Mesendoderm (in vitro differentiated cells): ENCODE measurements at places on chromosomes 3 and 15.

GRCh38 chr3:108251265-108251664 is 29.0 kb upstream of the IFT57 start:
- no peak for DNase-seq
- H3K36me3 ChIP-seq, result no peaks in the 10 kb centered on the region
- no peaks in the 10 kb centered on the region for H3K4me1 ChIP-seq
- no peak overlapping the region for H3K4me3 ChIP-seq

DNA sequence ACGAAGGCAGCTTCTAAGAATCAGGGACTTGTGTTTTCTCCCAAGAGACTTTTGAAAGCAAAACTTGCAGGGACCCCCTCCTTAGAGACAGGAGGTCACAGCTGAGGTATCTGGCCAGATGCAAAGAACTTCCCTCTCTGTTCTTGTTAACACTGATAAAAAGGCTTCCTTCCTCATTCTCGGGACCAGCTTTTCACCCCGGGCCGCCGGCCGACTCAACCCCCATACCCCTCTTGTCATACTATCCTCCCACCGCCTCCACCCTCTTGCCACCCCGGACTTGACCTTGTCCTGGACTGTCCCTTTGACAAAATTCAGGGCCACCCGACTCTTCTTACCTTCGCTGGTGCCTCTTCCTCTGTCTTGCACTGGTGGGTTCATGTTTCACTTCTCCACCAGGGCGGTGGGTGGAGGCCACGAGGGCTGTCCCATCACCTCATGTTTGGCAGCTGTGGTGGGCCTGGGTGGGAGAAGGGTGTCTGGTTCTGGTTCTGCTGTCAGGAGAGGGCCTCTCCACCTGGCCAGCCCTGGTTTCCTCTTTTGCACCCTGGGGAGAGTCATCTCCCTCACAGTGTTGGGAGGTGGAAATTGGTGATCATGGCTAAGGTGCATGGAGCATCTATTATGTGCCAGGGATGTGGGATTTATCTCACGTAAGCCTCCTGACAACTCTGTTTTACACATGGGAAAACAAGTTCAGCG is 32.5 kb downstream of the BHLHE40 start:
- H3K4me1 ChIP-seq, result peaks cover 26% of the 10 kb centered on the region
- H3K4me3 ChIP-seq, result no peak overlapping the region
- no peaks in the 10 kb centered on the region for H3K27me3 ChIP-seq
- H3K27ac ChIP-seq, result peak overlapping the region; percentile 62
- H3K36me3 ChIP-seq, result no peaks in the 10 kb centered on the region

GRCh38 chr15:85099195-85099803 is 117.6 kb downstream of the PDE8A start:
- no peaks in the 10 kb centered on the region for H3K4me1 ChIP-seq
- H3K4me3 ChIP-seq, result no peak overlapping the region
- H3K27me3 ChIP-seq, result no peaks in the 10 kb centered on the region

- no peak overlapping the region for H3K4me3 ChIP-seq
- no peak overlapping the region for H3K27ac ChIP-seq
- H3K27me3 ChIP-seq, result no peaks in the 10 kb centered on the region
- no peaks in the 10 kb centered on the region for H3K4me1 ChIP-seq
- no peaks in the 10 kb centered on the region for H3K36me3 ChIP-seq
Observed at GRCh38 chr15:100959066-100960050, 40.2 kb downstream of the LRRK1 start.

DNA sequence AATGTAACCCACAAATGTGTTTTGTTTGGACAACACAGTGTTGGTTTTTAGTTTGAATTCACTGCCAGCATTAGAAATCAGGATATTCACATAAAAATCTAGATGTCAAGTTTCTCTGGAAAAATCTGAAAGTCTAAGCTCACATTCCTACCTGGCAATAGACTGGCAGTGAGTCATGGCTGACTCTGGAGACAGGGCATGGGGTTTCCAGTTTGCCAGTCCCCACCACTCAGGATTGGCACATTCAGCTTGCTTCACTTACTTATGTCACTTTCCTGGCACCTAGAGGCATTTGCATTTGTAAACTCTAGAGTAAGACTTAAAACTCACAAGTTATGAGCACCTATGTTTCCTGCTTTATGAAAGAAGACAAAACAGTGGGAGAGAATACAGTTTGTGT is 19.1 kb upstream of the SEC61A1 start:
- H3K36me3 ChIP-seq, result no peaks in the 10 kb centered on the region
- no peak overlapping the region for H3K4me3 ChIP-seq
- no peak for DNase-seq
- no peak overlapping the region for H3K27ac ChIP-seq

DNA sequence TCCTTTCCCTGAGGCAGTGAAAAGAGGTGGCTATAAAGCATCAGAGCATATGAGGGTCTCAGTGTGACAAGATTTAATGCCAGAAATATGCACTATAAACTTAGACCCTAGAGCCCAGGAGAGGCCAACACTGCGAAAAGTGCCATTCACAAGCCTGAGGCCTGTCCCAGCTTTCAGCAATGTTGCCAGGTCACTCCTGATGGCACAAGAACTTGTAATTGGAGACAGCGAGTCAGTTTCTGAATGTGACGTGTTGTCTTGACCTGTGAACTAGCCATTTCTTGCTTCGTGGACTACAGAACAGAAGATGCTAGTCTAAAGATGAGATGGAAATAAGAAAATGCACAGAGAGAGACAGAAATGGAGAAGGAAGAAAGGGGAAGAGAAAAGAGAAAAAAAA is 87.9 kb downstream of the WDR72 start:
- H3K36me3 ChIP-seq, result no peaks in the 10 kb centered on the region
- H3K27ac ChIP-seq, result no peak overlapping the region
- H3K27me3 ChIP-seq, result no peaks in the 10 kb centered on the region
- H3K4me1 ChIP-seq, result no peaks in the 10 kb centered on the region

GRCh38 chr3:82354228-82354627 is 592.8 kb upstream of the GBE1 start:
- no peaks in the 10 kb centered on the region for H3K4me1 ChIP-seq
- H3K36me3 ChIP-seq, result no peaks in the 10 kb centered on the region
- peak; percentile 10 for DNase-seq
- H3K27ac ChIP-seq, result no peak overlapping the region
- H3K4me3 ChIP-seq, result no peak overlapping the region

DNA sequence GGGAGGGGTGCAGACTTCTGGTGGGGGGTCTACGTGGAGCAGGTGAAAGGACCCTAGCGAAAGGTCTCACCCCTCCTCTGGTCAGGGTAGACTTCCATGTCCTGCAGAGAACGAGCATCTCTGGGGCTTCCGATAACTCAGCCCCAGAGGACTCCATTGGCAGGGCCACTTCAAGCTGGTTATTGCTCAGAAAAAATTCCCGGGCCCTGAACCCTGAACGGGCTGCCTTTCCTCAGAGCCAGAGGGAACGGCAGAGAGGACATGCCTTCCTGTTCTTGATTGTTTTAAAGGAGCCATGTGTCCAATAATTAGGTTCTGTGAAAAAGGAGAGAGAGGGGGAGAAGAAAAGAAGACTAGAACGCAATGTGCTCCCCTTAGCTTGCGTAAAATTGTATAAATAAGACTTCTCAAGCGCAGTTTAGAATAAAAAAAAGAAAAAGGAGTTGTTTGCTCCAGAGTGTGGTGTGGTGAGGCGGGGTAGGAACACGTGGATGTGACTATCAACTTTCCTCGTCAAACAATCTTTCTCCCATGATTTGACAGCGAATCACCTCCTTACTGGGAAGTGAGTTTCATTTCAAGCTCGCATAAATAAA is 193.4 kb upstream of the UBE2E1 start:
- no peaks in the 10 kb centered on the region for H3K27me3 ChIP-seq
- no peak overlapping the region for H3K27ac ChIP-seq
- no peak for DNase-seq
- H3K36me3 ChIP-seq, result no peaks in the 10 kb centered on the region
- H3K4me3 ChIP-seq, result no peak overlapping the region

- no peak overlapping the region for H3K4me3 ChIP-seq
- H3K27me3 ChIP-seq, result no peaks in the 10 kb centered on the region
- H3K4me1 ChIP-seq, result no peaks in the 10 kb centered on the region
- H3K27ac ChIP-seq, result no peak overlapping the region
- no peaks in the 10 kb centered on the region for H3K36me3 ChIP-seq
Observed at GRCh38 chr3:161072211-161072621, 32.9 kb downstream of the B3GALNT1 start.

GRCh38 chr3:123392871-123393620 is 55.8 kb downstream of the ADCY5 start:
- H3K4me1 ChIP-seq, result no peaks in the 10 kb centered on the region
- H3K27ac ChIP-seq, result no peak overlapping the region
- no peak overlapping the region for H3K4me3 ChIP-seq
- H3K36me3 ChIP-seq, result no peaks in the 10 kb centered on the region
- DNase-seq, result no peak

DNA sequence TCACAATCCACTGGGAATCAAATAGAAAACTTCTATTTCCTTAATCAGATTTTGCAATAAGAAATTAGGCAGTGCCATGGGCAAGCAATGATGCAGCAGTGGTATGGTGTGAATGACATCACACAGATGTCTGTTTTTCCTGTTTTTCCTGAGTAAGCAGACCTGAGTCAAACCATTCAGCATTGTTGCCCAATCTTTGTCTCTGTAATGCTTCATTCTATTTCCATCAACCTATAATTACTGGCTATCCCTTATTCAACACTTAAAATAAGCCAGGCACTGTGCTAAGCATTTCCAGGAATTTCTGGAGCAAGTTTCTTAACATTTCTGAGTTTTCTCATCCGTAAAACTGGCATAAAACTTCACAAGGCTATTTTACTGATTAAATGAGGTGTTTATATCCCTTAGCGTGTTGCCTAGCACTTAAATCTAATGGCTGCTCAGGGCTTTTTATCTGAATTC is 11.3 kb upstream of the OXSR1 start:
- no peak overlapping the region for H3K4me3 ChIP-seq
- DNase-seq, result no peak

- H3K27ac ChIP-seq, result no peak overlapping the region
- no peak overlapping the region for H3K4me3 ChIP-seq
- no peaks in the 10 kb centered on the region for H3K4me1 ChIP-seq
- no peaks in the 10 kb centered on the region for H3K36me3 ChIP-seq
Observed at GRCh38 chr3:62574266-62574898, 201.0 kb upstream of the FEZF2 start.

DNA sequence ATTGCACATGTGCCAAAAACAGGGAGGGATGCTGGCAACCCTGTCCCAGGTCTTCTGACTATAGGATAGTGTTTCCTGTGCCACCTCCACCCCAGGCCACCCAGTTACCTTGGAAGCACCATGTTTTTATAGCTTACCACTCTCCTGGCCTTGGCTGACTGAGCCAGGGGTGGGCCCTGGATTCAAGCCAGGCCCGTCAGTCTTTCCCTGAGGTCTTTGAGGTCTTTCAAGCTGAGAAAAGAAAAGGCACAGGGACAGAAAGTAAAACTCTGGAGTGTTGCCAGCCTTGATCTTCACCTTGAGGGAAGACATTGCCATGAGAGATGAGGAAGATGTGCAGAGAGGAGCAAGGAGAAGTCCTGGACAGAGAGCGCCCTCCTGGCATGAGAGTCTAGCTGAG is 46.3 kb downstream of the SYNM start:
- H3K27me3 ChIP-seq, result no peaks in the 10 kb centered on the region
- DNase-seq, result no peak
- peaks cover 2% of the 10 kb centered on the region for H3K36me3 ChIP-seq
- no peak overlapping the region for H3K27ac ChIP-seq
- H3K4me3 ChIP-seq, result no peak overlapping the region
- H3K4me1 ChIP-seq, result peaks cover 4% of the 10 kb centered on the region

- DNase-seq, result no peak
- H3K36me3 ChIP-seq, result no peaks in the 10 kb centered on the region
- H3K27ac ChIP-seq, result no peak overlapping the region
- no peak overlapping the region for H3K4me3 ChIP-seq
- H3K27me3 ChIP-seq, result no peaks in the 10 kb centered on the region
Observed at GRCh38 chr3:177724020-177724638, 526.8 kb upstream of the TBL1XR1 start.

DNA sequence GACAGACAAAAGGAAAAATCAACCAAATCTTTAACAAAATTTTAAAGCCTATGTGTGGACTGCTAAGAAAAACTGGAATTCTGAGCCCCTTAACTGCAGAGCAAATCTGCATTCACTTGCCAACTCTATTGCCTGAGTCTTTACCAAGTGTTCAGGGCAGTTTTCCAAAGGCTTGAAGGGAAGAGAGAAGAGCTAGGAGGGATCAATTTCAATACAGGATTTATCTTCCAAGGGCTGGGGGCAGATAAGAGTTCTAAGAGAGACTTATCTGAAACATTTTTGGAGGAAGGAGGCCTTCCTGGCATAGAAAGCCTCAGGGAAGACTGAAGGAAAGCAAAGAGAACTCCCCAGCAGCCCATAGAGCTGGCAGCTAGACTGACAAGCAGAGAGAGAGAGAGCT is 31.4 kb upstream of the LSAMP start:
- no peaks in the 10 kb centered on the region for H3K27me3 ChIP-seq
- no peak overlapping the region for H3K27ac ChIP-seq
- DNase-seq, result peak; percentile 11
- H3K4me1 ChIP-seq, result no peaks in the 10 kb centered on the region
- no peak overlapping the region for H3K4me3 ChIP-seq

DNA sequence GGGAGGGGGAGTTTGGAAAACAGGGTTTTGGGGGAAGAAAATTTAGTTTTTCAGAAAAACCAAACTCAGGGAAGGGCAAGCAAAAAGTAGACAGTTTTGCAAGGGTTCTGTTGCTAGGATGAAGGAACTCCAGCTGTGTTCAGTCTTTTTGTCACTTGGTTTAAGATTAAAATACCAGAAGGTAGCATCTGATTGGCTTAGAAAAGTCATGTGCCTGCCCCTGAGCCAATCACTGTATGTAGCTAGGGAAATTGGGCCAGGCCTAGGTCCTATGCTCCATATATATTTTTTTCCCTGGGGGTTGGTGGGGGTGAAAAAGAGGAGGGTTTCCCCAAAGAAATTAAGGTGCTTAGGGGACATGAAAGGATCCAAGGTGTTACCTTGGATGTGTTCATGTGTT is 24.3 kb downstream of the CLDN11 start:
- no peak overlapping the region for H3K4me3 ChIP-seq
- no peak for DNase-seq
- H3K27me3 ChIP-seq, result no peaks in the 10 kb centered on the region
- H3K27ac ChIP-seq, result no peak overlapping the region

DNA sequence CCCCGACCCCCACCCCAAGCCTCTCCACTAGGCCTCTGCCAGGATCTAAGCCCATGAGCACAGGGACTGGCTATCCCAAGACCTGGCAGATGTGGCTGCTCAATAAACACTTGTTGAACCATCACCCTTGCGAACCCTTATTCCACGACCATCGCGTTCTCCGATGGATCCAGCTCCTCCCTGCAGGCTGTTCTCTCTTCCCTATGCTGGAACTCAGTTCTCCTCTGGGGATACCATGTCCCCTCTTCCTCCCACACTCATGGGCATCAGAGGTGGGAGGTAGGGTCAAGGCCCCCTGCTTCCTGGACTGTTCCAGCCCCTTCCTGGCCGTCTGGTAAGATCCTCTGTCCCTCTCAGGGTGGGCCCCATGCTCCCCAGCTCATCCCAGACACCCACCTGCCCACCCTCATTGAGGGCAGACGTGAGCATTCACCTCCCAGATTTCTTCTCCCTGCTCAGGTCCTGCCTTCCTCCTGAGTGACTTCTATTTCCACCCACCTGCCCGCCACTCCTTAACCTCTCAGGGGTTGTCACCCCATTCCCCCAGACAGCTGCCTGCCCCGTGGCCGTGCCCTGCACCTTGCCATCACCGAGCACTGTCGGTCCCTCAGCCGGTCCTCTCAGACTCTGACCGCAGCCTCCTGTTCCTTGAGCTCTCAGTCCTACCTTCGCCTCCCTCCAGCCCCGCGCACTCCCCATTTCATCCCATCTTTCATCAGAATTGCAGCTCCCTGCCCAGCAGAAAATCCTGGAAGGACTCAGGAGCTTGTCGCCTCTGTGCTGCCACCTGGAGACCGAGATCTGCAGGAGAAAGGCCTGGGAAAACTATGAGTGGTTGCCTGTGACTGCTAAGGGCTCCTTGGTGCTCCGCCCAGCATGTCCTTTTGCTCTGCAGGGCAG is 42.0 kb downstream of the PML start:
- H3K4me1 ChIP-seq, result peaks cover 4% of the 10 kb centered on the region
- peaks cover 2% of the 10 kb centered on the region for H3K36me3 ChIP-seq
- H3K4me3 ChIP-seq, result no peak overlapping the region
- no peaks in the 10 kb centered on the region for H3K27me3 ChIP-seq
- DNase-seq, result peak; percentile 89
- no peak overlapping the region for H3K27ac ChIP-seq
